ENCODE measurements at places on chromosomes 5 and 9.

DNA sequence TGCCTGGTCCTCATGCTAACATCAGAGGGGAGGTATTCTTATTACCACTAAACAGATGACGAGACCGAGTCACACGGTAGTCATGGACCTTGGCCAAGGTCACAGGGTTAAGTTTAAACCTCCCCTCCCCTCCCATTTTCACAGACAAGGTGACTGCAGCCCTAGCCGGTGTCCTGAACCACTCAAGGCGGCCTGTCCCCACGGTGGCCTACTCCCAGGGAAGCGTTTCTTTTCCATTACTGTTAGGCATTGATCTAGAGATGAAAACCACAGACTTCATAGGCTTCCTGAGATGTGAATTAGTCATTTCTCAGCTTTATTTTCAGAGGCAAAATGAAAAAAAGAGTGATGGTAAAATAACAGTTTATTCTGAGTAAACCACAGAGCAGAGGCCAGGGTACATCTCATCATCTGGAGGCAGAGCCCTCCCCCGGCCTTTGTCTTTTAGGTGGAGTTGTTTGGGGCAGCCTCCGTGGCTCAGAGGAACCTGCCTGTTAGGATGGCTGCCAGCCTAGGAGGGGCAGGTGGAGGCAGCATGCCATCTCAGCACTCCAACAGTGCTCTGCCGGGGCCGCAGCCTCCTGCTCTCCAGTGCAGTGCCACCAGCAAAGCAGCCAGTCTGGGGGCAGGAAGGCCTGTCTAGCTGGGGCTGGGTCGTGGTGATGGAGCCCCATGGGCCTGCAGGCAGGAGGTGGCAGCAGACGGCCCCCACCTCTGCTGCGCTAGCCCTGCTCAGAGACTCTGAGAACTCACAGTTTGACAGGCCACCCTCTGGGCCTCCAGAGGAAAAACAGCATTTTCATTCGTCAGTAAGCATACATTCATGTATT is 71.2 kb downstream of the RAPGEF1 start:
- DNase-seq: no peak

GRCh38 chr5:74587300-74587699 is 53.2 kb downstream of the ENC1 start:
- DNase-seq: peak; percentile 9

- DNase-seq: peak; percentile 16
Observed at GRCh38 chr5:40685976-40686486, 6.3 kb downstream of the PTGER4 start.

DNA sequence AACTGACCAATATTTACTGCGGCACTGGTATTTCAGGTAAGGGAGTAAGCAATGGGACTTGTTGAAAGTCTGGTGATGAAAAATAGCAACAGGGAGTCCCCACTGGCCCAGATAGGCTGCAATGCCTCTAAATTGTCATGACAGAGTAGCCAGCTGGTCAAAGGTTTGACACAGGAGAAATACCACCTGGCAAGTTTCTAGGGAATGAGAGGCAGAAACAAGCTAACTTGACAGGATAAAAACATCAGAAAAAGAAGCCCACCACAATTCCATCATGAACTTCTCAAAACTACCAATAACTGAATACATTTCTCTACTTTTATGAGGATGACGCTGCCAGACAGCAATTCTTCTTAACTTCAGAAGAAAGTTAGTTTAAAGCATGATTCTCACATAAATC is 99.8 kb downstream of the STRBP start:
- DNase-seq: no peak

- DNase-seq: no peak
Observed at GRCh38 chr9:22108581-22109370, 99.7 kb upstream of the CDKN2B start.

- peak; percentile 79 for DNase-seq
Observed at GRCh38 chr5:81420039-81420667, 26.2 kb upstream of the ACOT12 start.

DNA sequence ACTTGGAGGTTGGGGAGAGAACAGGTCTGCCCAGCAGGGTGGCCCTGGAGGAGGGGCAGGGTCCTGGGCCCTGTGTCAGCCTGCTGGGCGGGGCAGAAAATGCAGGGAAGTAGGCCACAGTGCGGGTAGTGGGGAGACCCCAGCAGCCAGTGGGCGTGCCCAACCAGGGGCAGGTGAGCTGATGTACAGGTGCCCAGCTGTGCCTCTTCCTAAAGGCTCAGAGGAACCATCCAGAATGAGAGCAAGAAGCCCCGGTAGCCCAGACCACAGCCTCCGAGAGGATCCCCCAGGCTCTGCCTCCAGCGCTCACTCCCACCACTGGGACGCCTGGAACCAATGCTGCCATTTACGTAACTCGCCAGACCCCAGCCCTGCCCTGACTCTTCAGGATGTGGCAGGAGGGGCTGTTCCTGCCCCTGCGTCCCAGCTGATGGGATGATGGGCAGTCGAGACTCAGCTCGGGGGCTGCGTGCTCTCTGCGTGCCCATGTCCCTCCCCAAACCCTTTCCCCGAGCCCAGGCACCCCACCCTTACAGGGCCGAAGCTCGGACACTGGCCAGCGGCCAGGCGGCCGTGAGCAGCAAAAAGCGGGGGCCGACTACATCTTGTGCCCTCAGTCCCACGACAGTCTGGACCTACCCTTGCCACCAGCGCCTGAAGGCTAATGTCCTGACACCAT is 17.9 kb upstream of the QRFP start:
- DNase-seq: no peak
